Left lung (tissue), 14 donors: ENCODE measurements at places on chromosomes 5 and 9. TPM values are rescaled to one million over a fixed set of nuclear protein-coding genes. Genes with fewer than 3 reads are reported as not detected.

CD14 gene
- 11.1 TPM for polyA plus RNA-seq

SEMA4D gene
- 24.5 TPM for polyA plus RNA-seq

ECSCR gene
- polyA plus RNA-seq = 65.7 TPM

ABHD17B gene
- 27.5 TPM for polyA plus RNA-seq

CTSV gene
- polyA plus RNA-seq = 1.4 TPM

ARL14EPL gene
- not detected for polyA plus RNA-seq

SLC23A1 gene
- polyA plus RNA-seq = 2.1 TPM

PCA3 gene
- 0.21 TPM for polyA plus RNA-seq

DNAJC21 gene
- polyA plus RNA-seq = 64.0 TPM

AGTPBP1 gene
- polyA plus RNA-seq = 27.8 TPM

OGN gene
- polyA plus RNA-seq = 141 TPM

MCC gene
- 18.4 TPM for polyA plus RNA-seq

RASA1 gene
- polyA plus RNA-seq = 55.6 TPM

SNCAIP gene
- 17.4 TPM for polyA plus RNA-seq

DTWD2 gene
- polyA plus RNA-seq = 5.5 TPM

PCDHB14 gene
- polyA plus RNA-seq = 11.1 TPM

SLC45A2 gene
- polyA plus RNA-seq = 0.11 TPM

GMCL2 gene
- polyA plus RNA-seq = not detected

DAB2 gene
- 101 TPM for polyA plus RNA-seq

WNT8A gene
- not detected for polyA plus RNA-seq

TMEM8B gene
- 29.7 TPM for polyA plus RNA-seq

PCDHB16 gene
- 5.4 TPM for polyA plus RNA-seq

OTULINL gene
- 10.0 TPM for polyA plus RNA-seq

PAXX gene
- 33.0 TPM for polyA plus RNA-seq

CDKN2B-AS1 gene
- polyA plus RNA-seq = 0.18 TPM

LVRN gene
- 1.7 TPM for polyA plus RNA-seq

HTR4 gene
- 0.74 TPM for polyA plus RNA-seq

CARTPT gene
- polyA plus RNA-seq = not detected

RNF224 gene
- polyA plus RNA-seq = 3.9 TPM

MLANA gene
- polyA plus RNA-seq = 1.1 TPM

SPINK1 gene
- 1.4 TPM for polyA plus RNA-seq

INSL4 gene
- polyA plus RNA-seq = not detected

CNTNAP3 gene
- 4.0 TPM for polyA plus RNA-seq

TMEM174 gene
- polyA plus RNA-seq = 0.30 TPM

BARHL1 gene
- not detected for polyA plus RNA-seq

PGM5 gene
- 61.3 TPM for polyA plus RNA-seq

PDGFRB gene
- polyA plus RNA-seq = 208 TPM

TXN gene
- polyA plus RNA-seq = 148 TPM

SLC36A1 gene
- 4.6 TPM for polyA plus RNA-seq

ADRA1B gene
- polyA plus RNA-seq = 0.51 TPM

CDHR2 gene
- 0.30 TPM for polyA plus RNA-seq

POU4F3 gene
- polyA plus RNA-seq = not detected

LAMC3 gene
- 17.9 TPM for polyA plus RNA-seq

NR4A3 gene
- polyA plus RNA-seq = 1.3 TPM

MOB3B gene
- polyA plus RNA-seq = 18.3 TPM

IRX4 gene
- polyA plus RNA-seq = not detected

GHR gene
- 28.1 TPM for polyA plus RNA-seq

PCDHA7 gene
- 0.53 TPM for polyA plus RNA-seq

SLC46A2 gene
- polyA plus RNA-seq = 1.1 TPM

SPINK4 gene
- polyA plus RNA-seq = not detected

NMUR2 gene
- polyA plus RNA-seq = 0.25 TPM

LCN10 gene
- 0.18 TPM for polyA plus RNA-seq

BAAT gene
- polyA plus RNA-seq = 0.70 TPM

HK3 gene
- polyA plus RNA-seq = 0.67 TPM

IFNE gene
- polyA plus RNA-seq = 0.22 TPM

FOXI1 gene
- polyA plus RNA-seq = 0.09 TPM
